Activated naive CD4-positive, alpha-beta T cell treated with Interleukin-2 at 50 U/mL for 16 hours (primary cell): ENCODE measurements at places on chromosomes 11 and 22.

DNA sequence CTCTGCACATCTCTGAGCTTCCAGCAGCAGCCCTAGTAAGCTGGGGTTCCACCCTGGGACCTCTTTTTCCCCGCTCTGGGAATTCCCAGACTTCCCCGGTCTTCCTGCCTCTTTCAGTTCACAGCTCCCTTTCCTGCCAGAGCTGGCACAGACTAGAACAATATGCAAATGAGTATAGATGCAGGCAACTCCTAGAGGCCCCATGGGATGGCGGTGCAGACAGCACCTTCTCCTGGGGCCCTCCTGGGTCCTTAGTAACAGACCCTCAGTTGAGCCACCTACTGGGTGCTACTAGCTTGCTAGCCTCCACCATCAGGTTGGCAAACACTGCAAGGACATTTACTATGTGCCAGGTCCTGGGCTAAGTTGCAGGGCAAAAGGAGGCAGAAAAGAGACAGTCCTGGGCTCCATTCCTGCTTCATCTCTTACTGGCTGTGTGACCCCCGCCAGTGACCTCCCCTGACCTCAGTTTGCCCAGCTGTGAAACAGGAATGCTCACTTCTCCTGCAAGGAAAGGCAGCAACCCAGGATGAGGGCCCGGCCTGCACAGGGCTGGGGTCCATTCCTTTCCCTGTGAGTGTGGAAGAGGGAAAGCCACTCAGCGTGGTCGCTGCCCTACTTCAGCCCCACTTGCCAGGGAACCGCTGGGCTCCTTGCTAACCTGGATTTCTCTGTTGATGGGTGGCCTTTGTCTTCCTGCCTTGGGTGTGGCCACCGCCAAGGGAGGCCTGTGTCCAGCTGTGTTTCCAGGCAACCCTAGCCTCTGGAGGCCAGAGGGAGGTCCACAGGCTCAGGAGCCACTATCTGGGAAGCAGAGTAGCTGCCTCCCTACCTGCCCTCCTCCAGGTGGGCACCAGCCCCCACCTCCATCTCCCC lies 7.3 kb downstream of the RELT start:
- no peak for DNase-seq

- DNase-seq, result no peak
These were observed 4.3 kb downstream of the INCENP start for GRCh38 chr11:62127941-62128770.

GRCh38 chr22:44425694-44426045 lies 72.4 kb downstream of the RTL6 start:
- no peak for DNase-seq

- DNase-seq, result no peak
These were observed 59.3 kb upstream of the NUP160 start for GRCh38 chr11:47907499-47907898.
